ENCODE measurements at places on chromosomes 5 and 9.

- no peak for DNase-seq
Observed at GRCh38 chr5:89374818-89375521, 492.0 kb upstream of the MEF2C start.

- no peak for DNase-seq
Observed at GRCh38 chr9:127793093-127793708, 7.4 kb downstream of the CDK9 start.

- no peak for DNase-seq
Observed at GRCh38 chr9:4301296-4301695, 1.4 kb upstream of the GLIS3 start.

DNA sequence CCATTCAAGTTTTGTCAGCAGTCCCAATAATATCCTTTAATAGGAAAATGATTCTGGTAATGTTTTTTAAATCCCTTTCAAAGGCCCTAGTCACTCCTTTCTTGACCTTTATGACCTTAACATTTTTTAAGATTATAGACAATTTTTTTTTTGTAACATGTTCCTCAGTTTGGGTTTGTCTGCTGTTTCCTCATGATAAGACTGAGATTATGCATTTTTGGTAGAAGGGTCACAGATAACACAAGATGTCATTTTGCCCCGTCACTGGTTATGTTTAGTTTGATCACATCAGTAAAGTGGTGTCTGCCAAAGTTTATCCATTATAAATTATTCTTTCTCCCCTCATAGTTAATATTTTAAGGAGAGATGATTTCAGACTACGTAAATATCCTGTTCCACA lies 16.0 kb upstream of the PTPDC1 start:
- DNase-seq: no peak

- no peak for DNase-seq
Observed at GRCh38 chr5:168174376-168174775, 117.1 kb upstream of the WWC1 start.

DNA sequence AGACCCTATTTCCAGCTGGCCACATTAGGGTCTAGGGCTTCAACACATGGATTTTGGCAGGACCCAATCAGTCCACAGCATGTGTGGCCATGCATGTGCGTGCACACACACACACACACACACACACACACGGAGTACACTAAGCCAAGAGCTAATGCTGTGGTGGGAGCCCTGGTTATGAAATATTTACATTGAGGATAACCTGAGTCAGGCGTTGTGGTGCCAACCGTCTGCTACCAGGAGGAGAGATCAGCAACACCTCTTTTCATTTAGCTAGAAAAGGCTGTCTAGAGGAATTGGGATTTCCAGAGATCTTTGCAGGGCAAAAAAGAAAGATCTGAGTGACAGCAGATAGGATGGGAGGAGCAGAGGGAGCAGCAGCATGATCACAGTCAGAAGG lies 141.5 kb downstream of the TRPM3 start:
- DNase-seq: no peak

- no peak for DNase-seq
Observed at GRCh38 chr9:102669220-102669619, 325.9 kb upstream of the CYLC2 start.

DNA sequence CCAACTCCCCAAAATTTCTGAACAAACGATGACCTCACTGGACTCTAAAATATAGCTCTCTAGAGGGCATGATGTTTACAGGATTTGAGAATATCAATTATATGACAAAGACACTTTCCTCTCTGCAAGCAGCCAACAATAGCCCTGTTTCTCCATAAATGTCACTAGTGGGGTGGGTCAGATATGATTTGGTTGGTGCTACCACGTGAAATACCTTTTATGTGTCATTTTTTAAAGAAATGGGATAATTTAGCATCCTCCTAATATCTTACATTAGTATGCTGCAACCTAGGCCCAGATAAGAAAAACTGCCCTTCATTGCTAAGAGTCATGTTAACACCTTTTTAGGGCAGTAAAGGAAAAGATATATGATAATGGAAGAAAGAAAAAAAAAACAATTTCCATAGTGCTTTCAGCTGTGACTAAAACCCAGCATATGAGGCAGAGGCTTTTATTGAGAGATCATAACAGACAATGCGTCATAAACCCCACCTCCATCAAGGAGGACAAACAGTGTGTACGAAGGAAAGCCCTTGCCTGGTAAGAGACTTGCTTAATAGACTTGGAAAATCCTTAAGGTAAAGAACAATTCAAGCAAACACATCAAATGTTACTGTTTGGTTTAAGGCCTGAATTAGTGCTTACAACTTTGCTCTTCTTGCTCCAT lies 372.4 kb upstream of the PAPPA start:
- DNase-seq: no peak

DNA sequence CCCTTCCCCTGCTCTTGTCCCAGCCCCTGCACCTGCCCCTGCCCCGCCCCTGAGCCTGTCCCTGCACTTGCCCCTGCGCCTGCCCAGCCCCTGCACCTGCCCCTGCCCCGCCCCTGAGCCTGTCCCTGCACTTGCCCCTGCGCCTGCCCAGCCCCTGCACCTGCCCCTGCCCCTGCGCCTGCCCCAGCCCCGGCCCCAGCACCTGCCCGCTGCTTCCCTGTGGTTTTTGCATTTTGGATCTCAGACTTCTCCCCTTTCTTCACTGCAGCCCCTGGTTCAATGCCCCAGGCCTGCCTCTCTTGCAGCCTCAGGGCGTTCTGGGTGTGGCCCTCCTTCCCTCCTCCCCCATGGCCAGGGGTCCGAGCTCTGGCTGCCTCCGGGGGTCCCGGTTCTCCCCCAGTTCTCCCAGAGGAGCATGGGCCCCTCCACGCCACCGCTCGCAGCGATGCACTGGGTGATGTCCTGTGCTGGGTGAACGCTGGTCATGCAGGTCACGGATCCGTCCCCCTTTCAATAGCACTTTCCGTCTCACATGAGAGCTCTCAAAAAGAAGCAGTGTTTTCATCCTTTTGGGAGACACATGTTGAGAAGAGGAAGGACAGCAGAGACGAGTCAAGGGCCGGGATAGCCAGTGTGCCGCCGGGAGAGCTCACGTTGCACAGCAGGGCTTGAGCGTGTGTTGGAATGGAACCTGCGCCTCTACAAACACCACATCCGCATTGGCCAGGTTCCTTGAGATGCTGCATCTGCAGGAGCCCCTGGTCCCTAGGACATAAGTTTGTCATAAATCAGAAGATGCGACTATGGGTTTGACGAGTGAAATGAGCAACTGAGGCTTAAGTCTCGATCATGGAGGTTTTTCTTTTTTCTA lies 44.0 kb upstream of the IRX4 start:
- no peak for DNase-seq

- no peak for DNase-seq
Observed at GRCh38 chr5:21806943-21807342, 1046.2 kb downstream of the CDH12 start.

- DNase-seq: no peak
Observed at GRCh38 chr9:117772960-117773359, 68.8 kb downstream of the TLR4 start.

DNA sequence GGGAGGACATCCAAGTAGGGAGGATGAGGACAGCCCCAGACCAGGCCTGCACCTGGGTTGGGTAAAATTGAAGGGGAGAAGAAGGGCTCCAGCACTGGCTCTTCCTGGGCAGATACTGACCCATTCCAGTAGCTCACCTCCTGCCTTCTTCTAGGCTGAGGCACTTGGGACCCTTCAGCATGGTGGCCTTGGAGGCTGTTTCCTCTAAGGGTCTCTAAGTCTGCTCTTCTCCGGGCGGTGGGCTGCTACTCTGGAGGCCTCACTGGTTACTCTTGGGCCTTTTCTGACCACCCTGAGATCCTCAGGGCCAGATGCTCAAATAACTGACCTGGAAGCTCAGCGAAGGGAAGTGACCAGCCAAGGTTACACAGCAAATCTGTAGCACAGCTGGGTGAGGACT lies 2.8 kb upstream of the TIFAB start:
- DNase-seq: no peak

DNA sequence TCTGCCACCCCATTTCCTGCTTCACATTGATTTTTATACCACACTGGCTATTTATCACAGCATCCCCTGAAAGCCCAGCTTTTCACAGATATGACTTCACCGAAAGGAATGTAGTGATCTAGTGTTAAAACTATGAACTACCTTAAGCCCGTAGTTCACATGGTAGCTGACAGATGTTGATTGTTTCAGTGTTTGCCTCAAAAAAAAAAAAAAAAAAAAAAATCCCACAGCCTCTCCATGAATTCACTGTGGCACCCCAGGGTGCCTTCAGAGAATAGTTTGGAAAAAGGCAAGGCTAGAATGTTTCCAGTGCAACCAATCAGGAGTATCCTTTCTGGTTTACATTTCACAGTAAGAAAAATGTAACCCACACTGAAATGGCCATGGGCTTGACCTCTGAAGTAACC lies 37.1 kb downstream of the GLIS3 start:
- DNase-seq: no peak

GRCh38 chr5:22431406-22431805 lies 421.7 kb downstream of the CDH12 start:
- no peak for DNase-seq

- DNase-seq: no peak
Observed at GRCh38 chr5:119359737-119360413, 4.1 kb downstream of the TNFAIP8 start.

DNA sequence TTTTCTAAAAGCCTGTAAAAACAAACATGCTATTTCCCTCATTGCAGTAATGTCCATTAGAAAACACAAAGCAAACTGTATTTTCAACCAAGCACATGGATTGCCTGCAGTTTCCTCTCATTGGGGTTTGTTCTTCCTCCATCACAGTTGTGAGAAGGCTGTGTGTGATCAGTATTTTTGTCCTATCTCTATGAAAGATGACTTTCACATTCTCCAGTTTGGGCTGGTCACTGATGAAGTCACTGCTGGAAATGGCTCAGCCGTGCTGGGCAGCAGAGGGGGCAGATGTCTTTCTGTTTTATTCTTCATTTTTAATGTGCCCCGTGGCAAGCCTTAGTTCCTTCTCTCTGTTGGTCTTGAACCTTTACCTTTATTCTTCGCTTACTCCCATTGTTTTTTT lies 288.9 kb upstream of the MPDZ start:
- DNase-seq: no peak

DNA sequence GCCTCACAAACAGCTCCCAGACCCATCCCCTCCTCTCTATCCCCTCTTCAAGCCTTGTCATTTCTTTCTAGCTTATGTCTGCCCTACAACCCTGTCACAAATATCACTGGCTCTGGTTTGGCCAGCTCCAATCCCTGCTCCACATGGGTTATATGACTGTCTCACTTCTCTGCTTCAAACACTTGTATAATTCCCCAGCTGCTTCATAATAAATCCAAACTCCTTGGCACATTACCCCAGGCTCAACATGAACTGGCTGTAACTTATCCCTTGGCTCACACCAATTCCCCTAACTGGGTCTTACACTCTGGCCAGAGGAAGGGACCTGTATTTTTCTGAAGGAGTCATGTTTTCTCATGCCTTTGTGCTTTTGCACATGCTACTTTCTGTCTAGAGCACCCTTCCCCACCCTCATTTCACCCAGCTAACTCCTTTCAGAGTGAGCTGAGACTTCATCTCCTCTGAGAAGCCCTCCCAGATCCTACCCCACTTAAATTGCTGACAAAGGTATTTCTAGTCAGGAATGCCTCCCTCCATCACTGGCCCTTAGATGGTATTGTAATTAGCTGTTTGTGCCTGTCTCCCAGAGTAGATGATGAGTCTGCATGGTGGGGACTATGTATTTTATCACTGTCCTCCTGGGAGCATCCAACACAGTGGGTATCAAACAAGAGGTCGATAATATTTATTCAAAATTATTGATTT lies 5.3 kb downstream of the PRXL2C start:
- DNase-seq: no peak

DNA sequence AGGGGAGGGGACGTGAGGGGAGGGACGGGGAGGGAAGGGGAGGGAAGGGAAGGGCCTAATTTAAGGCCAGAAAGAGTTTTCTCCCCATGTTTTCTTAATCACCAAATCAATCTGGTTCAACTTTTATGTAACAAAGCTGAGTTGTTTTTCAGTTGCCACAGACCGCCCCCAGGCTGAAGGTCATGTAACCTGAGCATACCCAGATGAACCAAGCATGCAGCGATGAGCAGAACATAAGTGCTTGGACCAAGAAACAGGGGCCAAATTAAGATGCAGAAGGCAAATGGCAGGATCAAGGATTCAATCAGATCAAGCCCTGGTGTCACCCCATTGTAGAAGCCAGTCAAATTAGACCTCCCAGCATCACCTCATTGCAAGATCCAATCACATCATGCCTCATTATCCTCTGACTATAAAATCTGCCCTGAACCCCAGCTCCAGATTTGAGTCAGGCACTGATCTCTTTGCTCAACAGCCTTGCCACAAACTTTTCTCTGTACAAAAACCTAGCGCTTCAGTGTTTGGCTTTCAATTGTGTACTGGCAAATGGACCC lies 113.5 kb upstream of the TNPO1 start:
- no peak for DNase-seq

DNA sequence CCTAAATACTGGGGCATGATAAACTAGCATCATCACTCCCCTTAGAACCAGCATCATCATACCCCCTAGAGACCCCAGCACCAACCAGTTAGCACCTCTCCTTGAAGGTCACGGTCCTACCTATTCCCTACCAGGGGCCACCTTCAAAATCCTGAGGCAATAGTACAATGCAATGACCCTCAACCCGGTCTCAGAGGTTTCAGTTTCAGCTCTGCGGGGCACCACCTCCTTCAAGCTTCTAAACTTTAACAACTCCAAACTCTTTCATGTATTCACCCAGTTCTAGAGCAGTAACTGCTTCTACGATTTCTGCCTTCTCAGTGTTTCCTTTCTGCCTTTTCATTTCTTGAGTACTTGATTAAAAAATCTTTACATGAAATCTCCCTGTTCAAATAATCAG lies 130.1 kb upstream of the EPB41L4A start:
- no peak for DNase-seq

DNA sequence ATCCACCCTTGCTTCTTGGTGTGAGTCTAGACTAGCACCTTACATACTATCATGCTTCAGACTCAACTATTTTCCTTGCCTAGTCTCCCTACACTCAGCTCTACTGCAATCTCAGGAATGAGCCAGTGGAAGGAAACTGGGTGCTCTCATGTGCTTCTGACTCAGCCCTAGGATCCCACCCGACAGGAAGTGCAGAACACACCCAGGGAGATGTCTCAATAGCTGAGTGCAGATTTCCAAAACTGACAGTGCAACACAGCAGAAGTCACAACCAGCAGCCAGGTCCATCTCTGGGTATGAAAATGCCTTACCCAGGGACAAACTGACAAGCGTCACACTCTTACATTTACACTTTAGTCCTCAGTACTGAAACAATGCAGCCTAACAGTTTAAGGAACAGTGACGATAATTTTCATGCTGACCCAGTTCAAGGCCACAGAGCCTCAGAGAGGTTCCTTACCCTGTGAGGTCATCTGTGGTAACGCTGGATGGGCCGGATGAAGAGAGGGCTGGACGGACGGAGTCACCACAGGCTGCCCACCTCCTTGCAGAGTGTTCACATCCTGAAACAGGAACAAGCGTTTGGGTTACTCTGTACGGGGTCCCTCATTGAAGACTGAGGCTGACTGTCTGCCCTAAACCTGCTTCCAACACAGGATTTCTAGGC lies 33.0 kb downstream of the FKBP15 start:
- no peak for DNase-seq

GRCh38 chr9:136309101-136309801 lies 5.4 kb upstream of the CCDC187 start:
- peak; percentile 45 for DNase-seq

All from KBM-7 (cell line).